Adrenal gland (tissue), 19 donors: ENCODE measurements at places on chromosomes 13 and 19. TPM values are rescaled to one million over a fixed set of nuclear protein-coding genes. Genes with fewer than 3 reads are reported as not detected.

DNA sequence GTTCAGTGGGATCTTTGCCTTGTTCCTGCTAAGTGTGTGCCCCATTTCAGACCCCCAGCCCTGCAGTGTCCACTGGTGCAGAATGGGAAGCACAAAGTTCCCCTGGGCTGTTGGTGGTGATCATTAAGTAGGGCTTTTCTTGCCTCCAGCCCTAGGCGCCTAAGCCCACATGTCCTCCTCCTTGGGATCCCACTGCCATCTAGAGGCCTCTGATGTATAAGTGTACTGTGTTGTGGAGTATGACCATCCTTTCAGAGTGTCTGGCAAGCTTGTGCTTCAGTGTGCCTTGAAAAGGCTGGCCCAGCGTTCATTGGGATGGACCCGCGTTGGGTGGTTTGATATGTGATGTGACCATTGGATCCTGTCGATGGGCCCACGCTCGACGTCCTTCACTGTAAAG, 71.2 kb downstream of the WASF3 start:
- DNase-seq = peak; percentile 29
- no peaks in the 10 kb centered on the region for H3K36me3 ChIP-seq
- H3K4me3 ChIP-seq = no peak overlapping the region
- H3K4me1 ChIP-seq = no peaks in the 10 kb centered on the region
- no peaks in the 10 kb centered on the region for H3K27me3 ChIP-seq
- H3K27ac ChIP-seq = no peak overlapping the region

GRCh38 chr13:49679246-49679645, 12.0 kb downstream of the EBPL start:
- DNase-seq = no peak
- no peaks in the 10 kb centered on the region for H3K27me3 ChIP-seq
- H3K36me3 ChIP-seq = no peaks in the 10 kb centered on the region
- H3K27ac ChIP-seq = no peak overlapping the region
- H3K4me1 ChIP-seq = no peaks in the 10 kb centered on the region
- no peak overlapping the region for H3K4me3 ChIP-seq

The RFPL4A gene
- total RNA-seq = not detected

DNA sequence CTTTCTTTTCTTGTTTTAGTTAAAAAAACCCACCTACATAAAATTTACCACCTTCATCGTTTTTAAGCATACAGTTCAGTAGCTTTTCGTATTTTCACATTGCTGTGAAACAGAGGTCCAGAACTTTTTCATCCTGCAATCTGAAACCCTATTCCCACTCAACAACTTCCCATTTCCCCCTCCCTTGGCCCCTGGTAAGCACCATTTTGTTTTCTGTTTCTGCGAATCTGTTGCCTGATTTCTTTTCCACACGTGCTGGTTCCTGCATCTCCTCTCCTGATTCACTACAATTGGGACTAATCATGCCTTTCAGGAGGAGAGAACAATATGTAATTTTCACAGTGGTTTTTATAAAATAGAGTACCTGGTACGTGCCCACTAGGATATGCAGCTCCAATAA, 149.2 kb upstream of the RNF113B start:
- no peaks in the 10 kb centered on the region for H3K27me3 ChIP-seq
- no peaks in the 10 kb centered on the region for H3K36me3 ChIP-seq
- peaks cover 16% of the 10 kb centered on the region for H3K4me1 ChIP-seq
- H3K4me3 ChIP-seq = no peak overlapping the region
- no peak for DNase-seq
- no peak overlapping the region for H3K27ac ChIP-seq
